ENCODE measurements at places on chromosomes 5 and 9. TPM values are rescaled to one million over a fixed set of nuclear protein-coding genes. Genes with fewer than 3 reads are reported as not detected.

GSN gene
- total RNA-seq, result 2.9 TPM

SCGB3A2 gene
- total RNA-seq, result not detected

LHFPL2 gene
- 0.46 TPM for total RNA-seq

FGF10 gene
- total RNA-seq, result not detected

DNAJA1 gene
- 224 TPM for total RNA-seq

GPX3 gene
- total RNA-seq, result not detected

PCDHB4 gene
- not detected for total RNA-seq

COL15A1 gene
- 0.51 TPM for total RNA-seq

PCDHB16 gene
- not detected for total RNA-seq

STPG3 gene
- not detected for total RNA-seq

PLPPR1 gene
- total RNA-seq, result not detected

SPINK5 gene
- total RNA-seq, result not detected

TSLP gene
- 0.15 TPM for total RNA-seq

CTXN3 gene
- total RNA-seq, result not detected

ANKRD34B gene
- not detected for total RNA-seq

GNPDA1 gene
- total RNA-seq, result 54.4 TPM

WDR36 gene
- 43.0 TPM for total RNA-seq

FCN2 gene
- total RNA-seq, result not detected

DOCK2 gene
- total RNA-seq, result 333 TPM

GFI1B gene
- total RNA-seq, result not detected

NIPAL4 gene
- total RNA-seq, result 0.54 TPM

TNC gene
- 0.05 TPM for total RNA-seq

TEK gene
- total RNA-seq, result not detected

FYB1 gene
- 262 TPM for total RNA-seq

TRAPPC13 gene
- total RNA-seq, result 27.8 TPM

FBP1 gene
- total RNA-seq, result not detected

ARHGEF28 gene
- total RNA-seq, result not detected

RAI14 gene
- total RNA-seq, result 0.71 TPM

FOXD4L4 gene
- total RNA-seq, result 0.20 TPM

BARHL1 gene
- total RNA-seq, result not detected
